ENCODE measurements at places on chromosomes 2 and 18. TPM values are rescaled to one million over a fixed set of nuclear protein-coding genes. Genes with fewer than 3 reads are reported as not detected.

GRCh38 chr2:96233880-96234316 lies 25.3 kb upstream of the STARD7 start:
- H3K4me3 ChIP-seq = no peak overlapping the region
- DNase-seq = no peak
- H3K27me3 ChIP-seq = no peaks in the 10 kb centered on the region
- H3K4me1 ChIP-seq = no peaks in the 10 kb centered on the region
- H3K27ac ChIP-seq = no peak overlapping the region

SIX2 gene
- not detected for polyA plus RNA-seq

- H3K27ac ChIP-seq = no peak overlapping the region
- no peak for DNase-seq
- H3K36me3 ChIP-seq = no peaks in the 10 kb centered on the region
- no peaks in the 10 kb centered on the region for H3K4me1 ChIP-seq
These were observed 420.3 kb upstream of the FSIP2 start for GRCh38 chr2:185318271-185318724.

GRCh38 chr18:33459612-33460011 lies 19.1 kb upstream of the CCDC178 start:
- no peak overlapping the region for H3K4me3 ChIP-seq
- H3K36me3 ChIP-seq = no peaks in the 10 kb centered on the region

CABYR gene
- not detected for polyA plus RNA-seq

DNA sequence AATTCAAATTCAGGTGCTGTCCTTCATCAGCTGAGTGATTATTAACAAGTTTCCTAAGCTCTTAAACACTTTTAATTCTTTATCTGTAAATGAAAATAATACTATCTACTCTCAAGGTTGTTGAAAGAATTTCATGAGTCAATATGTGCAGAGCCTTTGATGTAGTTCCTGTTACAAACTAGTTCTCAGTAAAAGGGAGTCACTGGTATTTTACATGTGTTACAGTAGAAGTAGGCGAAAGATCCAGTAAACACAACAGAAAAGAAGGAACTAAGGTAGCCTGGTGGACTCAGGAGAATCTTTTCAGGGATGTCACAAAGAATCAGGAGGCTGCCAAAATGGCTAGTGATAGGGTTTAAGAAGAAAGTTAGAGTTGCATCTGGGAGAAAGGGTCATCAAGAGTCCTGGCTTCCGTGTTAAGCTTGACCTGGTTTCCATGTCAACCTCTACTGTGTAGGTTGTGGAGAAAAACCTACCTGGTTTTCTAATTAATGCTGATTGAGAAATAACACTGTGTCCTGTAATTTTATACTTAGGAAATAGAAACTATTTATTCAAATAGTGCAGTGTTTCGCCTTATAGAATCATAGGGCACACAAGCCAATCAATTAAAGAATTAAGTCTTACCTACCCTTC lies 58.3 kb upstream of the TRIB2 start:
- DNase-seq = no peak
- H3K4me3 ChIP-seq = no peak overlapping the region
- H3K36me3 ChIP-seq = peaks cover 4% of the 10 kb centered on the region
- no peaks in the 10 kb centered on the region for H3K27me3 ChIP-seq
- no peak overlapping the region for H3K27ac ChIP-seq
- H3K4me1 ChIP-seq = no peaks in the 10 kb centered on the region

GRCh38 chr2:67215214-67216055 lies 181.7 kb upstream of the ETAA1 start:
- H3K27ac ChIP-seq = no peak overlapping the region
- no peaks in the 10 kb centered on the region for H3K27me3 ChIP-seq
- DNase-seq = no peak

All from immature natural killer cell (primary cell).